ENCODE measurements at places on chromosomes 12 and 14.

GRCh38 chr12:14841761-14842160 is 1.6 kb downstream of the ART4 start:
- DNase-seq, result no peak

GRCh38 chr14:100731011-100731670 is 4.4 kb downstream of the DLK1 start:
- DNase-seq, result no peak

- DNase-seq, result no peak
Observed at GRCh38 chr12:52925717-52926595, 21.1 kb upstream of the KRT8 start.

- no peak for DNase-seq
Observed at GRCh38 chr12:16189849-16190248, 87.6 kb downstream of the SLC15A5 start.

DNA sequence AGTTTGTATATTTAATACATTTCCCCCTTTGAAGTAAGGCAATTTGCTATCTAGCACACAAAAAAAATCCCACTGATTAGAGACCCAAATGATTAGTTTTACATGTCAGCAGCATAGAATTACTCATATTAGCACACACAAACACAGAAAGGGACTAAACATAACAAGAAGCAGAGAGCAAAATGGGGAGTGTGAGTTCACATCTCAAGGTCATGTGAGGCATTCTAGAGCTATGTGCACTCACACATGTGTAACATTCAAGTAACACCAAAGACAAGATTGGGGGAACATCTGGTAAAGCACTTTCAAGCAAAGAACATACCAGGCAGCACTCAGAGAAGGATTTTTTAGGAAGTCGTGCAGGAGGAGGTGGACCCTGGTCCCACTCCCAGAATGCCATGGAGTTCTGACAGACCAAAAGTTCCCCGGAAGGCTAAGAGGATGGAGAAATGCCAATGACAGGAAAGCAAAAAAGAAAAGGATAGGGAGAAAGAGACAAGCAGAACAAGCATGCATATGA is 105.8 kb upstream of the SINHCAF start:
- DNase-seq, result no peak

All from activated T-helper 1 cell treated with anti-CD3 and anti-CD28 coated beads, Interleukin-2, amount 50 U/mL, for 16 hours (primary cell).